ENCODE measurements at places on chromosomes 1 and 21.

- peak; percentile 53 for DNase-seq
These were observed 6.7 kb upstream of the TIE1 start for GRCh38 chr1:43293896-43294760.

GRCh38 chr1:28684937-28685336 is 16.4 kb downstream of the GMEB1 start:
- no peak for DNase-seq

GRCh38 chr1:1928231-1929101 is 9.4 kb upstream of the TMEM52 start:
- DNase-seq: no peak

- DNase-seq: peak; percentile 70
These were observed 17.2 kb downstream of the DPYD start for GRCh38 chr1:97903626-97904025.

- DNase-seq: no peak
These were observed 52.3 kb downstream of the C1orf198 start for GRCh38 chr1:230816018-230816417.

DNA sequence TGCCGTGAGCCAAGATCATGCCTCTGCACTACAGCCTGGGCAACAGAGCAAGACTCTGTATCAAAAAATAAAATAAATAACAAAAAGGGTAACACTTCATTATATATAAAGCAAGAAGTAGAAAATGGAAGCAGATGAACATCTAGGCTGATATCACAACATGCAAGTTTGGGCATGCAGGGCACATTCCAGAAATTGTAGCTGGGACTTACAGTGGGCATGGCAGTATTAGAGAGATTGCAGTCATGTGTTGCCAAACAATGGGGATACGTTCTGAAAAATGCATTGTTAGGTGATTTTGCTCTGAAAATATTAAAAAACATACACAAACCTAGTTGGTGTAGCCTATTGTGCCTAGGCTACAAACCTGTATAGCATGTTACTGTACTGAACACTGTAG is 441.0 kb upstream of the PRMT6 start:
- no peak for DNase-seq

DNA sequence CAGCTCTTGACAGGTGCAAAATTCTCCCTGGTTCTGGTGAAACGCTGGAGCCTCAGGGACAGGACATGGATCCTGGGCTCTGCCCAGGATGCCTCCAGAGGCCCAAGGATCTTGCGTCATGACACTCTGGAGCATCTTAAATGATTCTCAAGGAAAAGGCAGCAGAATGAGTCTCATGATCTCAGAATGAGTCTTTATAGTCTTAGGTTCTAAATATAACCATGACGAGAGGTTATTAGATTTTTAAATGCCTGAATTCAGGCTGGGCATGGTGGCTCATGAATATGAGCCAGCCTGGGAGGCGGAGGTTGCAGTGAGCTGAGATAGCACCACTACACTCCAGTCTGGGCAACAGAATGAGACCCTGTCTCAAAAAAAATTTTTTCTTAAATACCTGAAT is 55.5 kb downstream of the ECE1 start:
- DNase-seq: no peak

DNA sequence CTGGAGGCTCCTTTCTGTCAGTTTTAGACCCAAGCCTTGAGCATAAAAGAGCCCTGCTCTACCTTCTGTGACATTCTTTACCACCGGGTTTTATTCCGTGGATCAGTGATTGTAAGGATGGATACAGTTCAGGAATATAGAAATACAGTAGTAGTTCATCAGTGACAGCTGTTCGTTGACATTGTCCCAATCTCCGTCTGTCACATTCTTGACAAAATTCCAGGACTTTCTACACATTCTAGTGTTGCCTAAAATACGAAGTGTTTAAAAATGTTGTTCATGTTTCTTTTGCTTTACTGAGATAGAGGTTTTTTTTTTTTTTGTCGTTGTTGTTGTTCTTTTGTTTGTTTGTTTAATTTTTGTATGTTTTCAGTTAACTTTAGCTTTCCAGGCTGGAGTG is 29.9 kb downstream of the MAP10 start:
- DNase-seq: no peak

GRCh38 chr1:32411261-32411660 is 17.0 kb upstream of the BSDC1 start:
- DNase-seq: no peak

- DNase-seq: peak; percentile 70
These were observed 110.5 kb upstream of the CDC42BPA start for GRCh38 chr1:227428803-227429202.

DNA sequence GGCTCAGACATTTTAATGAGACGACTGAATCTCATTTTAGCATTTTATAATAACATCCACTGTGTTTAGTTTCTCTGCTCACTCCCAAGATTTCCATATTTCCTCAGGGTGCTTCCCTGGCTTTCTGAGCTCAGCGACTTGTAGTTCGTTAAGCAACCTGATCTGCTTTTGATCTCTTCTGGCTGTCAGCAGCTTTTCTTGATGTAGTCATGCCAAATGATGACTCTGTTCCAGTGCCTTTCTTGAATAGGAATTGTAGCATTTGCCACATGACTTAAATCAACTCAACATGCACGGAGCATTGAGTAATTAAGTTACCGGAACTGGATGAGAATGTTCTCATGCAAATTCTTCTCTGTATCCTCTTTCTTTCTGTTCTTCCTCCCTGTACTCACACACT is 246.1 kb downstream of the FMN2 start:
- DNase-seq: peak; percentile 75

DNA sequence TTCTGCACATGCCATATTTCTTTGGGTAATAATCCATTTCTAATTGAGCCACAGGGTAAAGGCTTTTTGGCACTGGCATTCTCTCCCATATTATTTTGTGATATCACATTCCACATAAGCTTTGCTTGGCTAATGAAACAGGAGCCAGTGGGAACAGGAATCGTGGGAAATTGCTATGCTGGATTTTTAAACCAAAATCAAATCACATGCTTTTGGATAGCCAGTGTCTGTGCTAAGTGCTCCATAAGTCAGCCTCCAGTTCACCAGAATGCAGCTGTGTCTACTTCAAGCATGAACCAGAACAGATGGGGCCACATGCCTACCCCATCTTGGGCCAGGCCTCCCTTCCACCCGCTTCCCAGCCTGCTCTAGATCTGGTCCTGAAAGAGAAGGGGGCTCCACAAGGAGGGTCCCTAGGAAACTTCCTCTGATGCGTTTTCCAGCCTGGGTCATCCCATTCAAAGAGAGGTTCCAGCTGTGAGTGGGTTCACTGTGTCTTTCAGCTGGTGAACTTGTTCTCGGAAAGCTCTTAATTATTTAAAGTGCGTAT is 131.2 kb upstream of the COA6 start:
- DNase-seq: no peak

DNA sequence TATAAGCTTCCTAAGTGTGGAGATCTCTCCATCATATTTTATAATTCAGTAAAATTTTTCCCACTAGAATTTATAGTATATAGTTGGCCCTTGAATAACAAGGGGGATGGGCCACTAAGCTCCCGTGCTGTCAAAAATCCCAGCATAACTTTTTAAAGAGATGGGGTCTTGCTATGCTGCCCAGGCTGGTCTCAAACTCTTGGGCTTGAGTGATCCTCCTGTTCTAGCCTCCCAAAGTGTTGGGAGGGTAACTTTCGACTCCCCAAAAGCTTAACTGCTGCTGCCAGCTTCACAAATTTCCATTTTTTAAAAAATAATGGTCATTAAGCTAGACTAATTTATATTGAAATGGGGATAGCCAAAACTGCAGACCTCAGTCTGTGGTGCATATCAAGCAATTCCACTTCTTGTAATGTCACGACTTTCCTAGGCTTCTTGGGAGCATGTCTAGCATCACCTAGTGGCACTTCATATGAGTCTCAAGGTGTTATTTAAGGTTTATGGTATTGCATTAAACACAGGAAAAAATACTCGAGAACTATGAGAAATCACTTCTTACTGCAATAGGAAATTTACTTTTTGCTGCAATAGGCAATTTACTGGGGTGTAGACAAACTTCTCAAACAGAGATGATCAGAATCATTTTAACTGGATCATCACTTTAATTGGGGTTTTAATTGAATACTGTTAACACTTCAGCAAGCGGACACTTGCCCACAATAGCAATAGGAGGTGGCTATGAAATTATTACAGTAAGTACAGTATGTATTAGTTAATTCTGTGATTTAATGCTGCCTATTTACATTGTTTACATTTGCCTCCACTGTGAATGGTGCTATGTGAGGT is 19.3 kb upstream of the ACTA1 start:
- DNase-seq: peak; percentile 46

DNA sequence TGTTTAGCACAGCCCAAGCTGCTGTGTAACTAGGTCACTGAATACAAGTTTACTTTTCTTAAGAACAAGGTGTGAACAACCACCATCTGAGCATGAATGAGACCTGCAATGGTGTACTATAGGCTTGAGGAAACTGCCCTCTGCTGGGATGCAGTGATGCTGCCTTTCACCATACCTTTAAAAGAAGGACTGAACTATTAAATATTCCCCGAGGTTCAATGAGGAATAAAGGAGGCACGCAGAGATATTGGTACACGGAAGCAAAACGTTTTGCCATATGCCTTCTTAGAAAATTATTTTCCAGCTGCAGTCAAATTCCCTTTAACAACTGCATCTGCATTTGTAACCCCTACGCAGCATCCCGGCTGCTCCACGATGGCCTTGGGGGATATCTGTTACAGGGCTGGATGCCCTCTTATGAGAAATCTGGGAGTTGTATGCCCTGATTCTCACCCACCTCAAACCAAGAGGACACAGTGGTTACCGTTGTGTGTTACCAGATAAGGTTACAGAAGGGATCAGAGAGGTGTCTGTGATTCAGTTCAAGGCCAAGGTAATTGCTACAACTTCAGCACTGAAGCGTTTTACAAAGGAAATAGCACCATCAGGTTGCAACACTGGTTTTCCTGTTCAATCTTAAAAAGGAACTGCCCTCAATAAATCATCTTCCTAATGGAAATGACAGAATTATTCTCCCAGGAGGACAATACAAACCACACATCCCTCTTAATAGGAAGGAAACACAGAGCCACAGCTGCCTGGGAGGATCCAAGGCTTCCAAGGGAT is 470.5 kb downstream of the LTN1 start:
- DNase-seq: peak; percentile 76

DNA sequence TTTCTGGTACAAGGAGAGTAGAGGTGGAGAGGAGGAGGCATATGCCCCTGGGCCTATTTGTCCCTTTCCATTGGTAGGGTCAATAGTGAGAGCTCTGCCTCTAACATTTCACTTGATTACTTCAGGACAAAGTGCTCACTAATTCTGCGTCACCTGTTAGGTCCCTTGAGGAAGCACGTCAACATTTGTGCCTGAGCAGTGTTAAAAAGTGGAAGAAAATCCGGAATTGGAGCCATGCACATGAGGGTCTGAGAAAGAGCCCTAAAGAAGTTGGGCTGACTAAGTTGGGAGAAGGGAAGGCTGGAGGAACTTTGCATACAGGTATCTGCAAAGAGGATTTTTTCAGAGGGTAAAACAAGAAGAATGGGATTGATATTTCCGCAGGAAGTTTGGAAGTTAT is 1.9 kb downstream of the SLC25A44 start:
- DNase-seq: no peak

- no peak for DNase-seq
These were observed 13.2 kb downstream of the FCER1A start for GRCh38 chr1:159315381-159315780.

- peak; percentile 24 for DNase-seq
These were observed 77.7 kb downstream of the RAVER2 start for GRCh38 chr1:64822621-64823020.

GRCh38 chr1:221712198-221712684 is 29.6 kb downstream of the DUSP10 start:
- peak; percentile 97 for DNase-seq

DNA sequence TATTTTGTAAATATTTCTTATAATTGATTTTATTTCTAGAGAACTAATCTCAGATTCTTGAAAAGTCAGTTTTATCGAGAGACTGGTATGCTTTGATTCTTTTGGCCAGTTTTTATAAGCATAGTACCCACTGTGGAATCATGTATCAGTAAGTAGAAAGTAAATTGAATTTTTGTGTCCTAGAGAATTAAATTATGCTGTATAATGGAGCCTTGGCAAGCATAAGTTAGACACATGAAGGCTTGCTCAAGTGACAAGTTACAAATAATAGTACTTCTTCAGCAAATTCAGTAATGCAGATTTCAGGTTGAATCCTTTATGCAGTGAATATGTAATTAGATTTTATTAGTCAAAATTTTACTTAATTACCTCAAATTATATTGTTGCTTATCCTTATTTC is 40.1 kb downstream of the ADGRL2 start:
- DNase-seq: no peak

GRCh38 chr1:26696654-26697430 is 1.0 kb downstream of the ARID1A start:
- no peak for DNase-seq

DNA sequence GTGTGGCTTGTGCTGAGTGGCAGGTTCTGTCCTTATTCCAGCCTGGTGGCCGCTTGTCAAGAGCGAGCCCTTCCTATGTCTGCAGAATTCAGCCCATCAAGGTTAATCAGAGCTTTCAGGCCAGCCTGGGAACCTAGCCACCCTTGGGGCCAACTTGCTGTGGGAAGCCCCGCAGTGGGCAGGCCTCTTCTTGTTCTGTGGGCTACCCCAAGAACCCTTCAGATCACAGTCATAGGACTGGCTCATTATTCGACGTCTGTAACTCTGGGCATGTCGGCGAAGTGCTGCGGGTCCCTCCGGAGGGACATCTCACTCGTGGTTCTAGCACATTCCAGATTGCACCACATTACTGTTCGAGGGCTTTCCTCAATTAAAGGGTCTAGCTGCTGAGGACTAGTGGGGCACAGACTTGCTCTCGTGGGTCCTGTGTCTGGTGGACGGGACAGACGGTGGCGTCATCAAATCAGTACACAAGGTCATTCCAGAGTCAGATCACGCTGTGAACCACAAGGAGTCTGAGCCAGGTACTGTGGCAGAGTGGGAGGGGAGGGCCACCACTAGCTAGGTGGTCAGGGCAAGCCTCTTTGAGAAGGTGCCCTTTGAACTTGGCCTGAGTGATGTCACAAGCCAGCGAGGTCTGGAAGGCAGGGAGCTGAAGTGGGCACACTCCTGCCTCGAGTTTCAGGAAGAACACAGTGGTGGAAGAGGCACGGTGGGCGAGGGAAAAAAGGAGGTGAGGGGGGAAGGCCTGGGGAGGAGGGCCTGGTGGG is 20.3 kb upstream of the TNFRSF1B start:
- DNase-seq: no peak

- no peak for DNase-seq
These were observed 200.8 kb downstream of the HUNK start for GRCh38 chr21:32073593-32073992.

GRCh38 chr21:37402251-37402867 is 35.8 kb downstream of the DYRK1A start:
- no peak for DNase-seq

GRCh38 chr1:202056644-202057334 is 46.4 kb downstream of the ELF3 start:
- no peak for DNase-seq

DNA sequence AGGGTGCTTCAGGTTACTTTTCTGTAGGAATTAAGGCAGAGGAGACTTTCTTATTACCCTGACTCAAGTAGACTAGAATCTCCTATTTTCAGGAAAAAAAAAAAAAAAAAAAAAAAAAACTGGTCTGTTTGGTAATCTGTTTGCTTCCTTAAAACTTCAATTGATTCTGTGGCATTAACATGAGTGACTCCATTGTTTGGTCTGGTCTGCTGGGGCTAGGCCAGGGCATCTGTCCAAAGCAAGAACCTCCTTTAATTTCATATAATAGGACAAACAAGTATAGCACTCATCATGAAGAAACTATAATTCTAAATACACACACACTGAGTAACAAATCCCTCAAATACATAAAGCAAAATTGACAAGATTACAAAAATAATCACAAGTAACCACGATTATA is 32.9 kb upstream of the LRRC7 start:
- DNase-seq: no peak
